H1 (cell line): ENCODE measurements at places on chromosomes 7 and 10. TPM values are rescaled to one million over a fixed set of nuclear protein-coding genes. Genes with fewer than 3 reads are reported as not detected.

GRCh38 chr10:106592396-106592795 lies 572.1 kb downstream of the SORCS1 start:
- H3K27ac ChIP-seq, result no peak overlapping the region
- H3K4me3 ChIP-seq, result no peak overlapping the region
- H3K4me1 ChIP-seq, result no peaks in the 10 kb centered on the region
- no peaks in the 10 kb centered on the region for H3K36me3 ChIP-seq
- DNase-seq, result no peak

GRCh38 chr7:90173127-90173844 lies 19.0 kb downstream of the STEAP1 start:
- H3K27ac ChIP-seq, result no peak overlapping the region
- no peaks in the 10 kb centered on the region for H3K27me3 ChIP-seq
- DNase-seq, result no peak
- H3K4me1 ChIP-seq, result no peaks in the 10 kb centered on the region

GRCh38 chr10:131555406-131555805 lies 243.9 kb upstream of the TCERG1L start:
- H3K4me1 ChIP-seq, result peaks cover 3% of the 10 kb centered on the region; the same call in 1 of the 2 replicates
- H3K27ac ChIP-seq, result no peak overlapping the region
- DNase-seq, result no peak
- no peaks in the 10 kb centered on the region for H3K36me3 ChIP-seq
- H3K27me3 ChIP-seq, result no peaks in the 10 kb centered on the region

- no peak overlapping the region for H3K27ac ChIP-seq
- H3K27me3 ChIP-seq, result no peaks in the 10 kb centered on the region
- no peaks in the 10 kb centered on the region for H3K36me3 ChIP-seq
- no peak overlapping the region for H3K4me3 ChIP-seq
- H3K4me1 ChIP-seq, result no peaks in the 10 kb centered on the region
Observed at GRCh38 chr7:84783141-84783778, 403.6 kb downstream of the SEMA3D start.

DNA sequence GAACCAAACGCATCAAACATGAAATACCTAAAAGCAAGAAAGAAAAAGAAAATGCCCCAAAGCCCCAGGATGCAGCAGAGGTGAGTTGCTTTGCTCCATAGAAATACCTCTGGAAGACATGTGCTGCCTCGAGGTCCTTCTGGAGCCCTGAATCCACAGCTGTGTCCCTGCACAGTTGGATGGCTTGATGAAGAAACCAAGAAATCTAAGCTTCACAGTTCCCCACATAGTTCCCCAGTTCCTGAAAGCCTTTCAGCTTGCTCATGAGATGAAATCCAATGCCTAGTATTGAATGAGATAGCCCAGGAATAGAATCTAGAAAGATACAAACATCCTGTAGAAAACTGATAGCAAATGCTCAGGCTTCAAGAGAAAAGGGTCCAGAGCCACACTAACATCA lies 182.8 kb downstream of the RTKN2 start:
- H3K27me3 ChIP-seq, result no peaks in the 10 kb centered on the region
- no peak for DNase-seq
- H3K27ac ChIP-seq, result no peak overlapping the region
- no peak overlapping the region for H3K4me3 ChIP-seq
- H3K36me3 ChIP-seq, result no peaks in the 10 kb centered on the region

DNA sequence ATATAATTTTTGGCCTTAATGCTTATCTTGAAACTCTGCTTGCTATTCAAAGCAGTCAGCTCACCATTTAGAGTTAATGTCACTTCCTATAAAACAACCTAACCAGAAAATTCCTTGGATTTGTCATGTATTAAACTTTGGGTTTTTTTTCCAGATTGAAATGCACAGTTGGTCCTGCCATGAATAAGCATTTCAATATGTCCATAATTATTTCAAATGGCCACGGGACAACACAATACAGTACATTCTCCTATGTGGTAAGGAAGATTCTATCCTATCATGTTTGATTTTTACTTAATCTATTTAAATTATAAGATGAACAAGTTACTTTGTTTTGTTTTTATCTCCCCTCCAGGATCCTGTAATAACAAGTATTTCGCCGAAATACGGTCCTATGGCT lies 85.3 kb downstream of the MET start:
- no peaks in the 10 kb centered on the region for H3K4me1 ChIP-seq
- no peak for DNase-seq
- no peak overlapping the region for H3K27ac ChIP-seq
- H3K27me3 ChIP-seq, result no peaks in the 10 kb centered on the region
- H3K4me3 ChIP-seq, result no peak overlapping the region

DNA sequence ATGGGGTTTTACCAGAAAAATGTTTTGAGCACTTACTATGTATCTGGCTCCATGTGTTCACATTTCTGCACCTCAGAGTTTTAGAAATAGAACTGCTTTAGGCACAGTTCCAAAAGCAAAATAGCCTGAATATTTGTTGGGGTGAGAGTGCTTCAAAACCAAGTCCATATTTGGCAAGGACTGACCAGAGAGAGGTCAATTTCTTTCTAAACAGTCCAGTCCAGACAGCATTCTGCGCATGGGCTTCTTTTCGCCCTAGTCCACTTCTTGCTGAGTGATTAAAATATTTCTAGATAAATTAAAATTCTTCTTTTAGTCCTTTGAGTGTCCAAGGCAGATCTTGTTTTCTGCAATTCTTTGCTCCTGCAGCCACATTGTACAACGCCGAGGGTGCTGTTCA lies 427.0 kb downstream of the PHTF2 start:
- H3K4me3 ChIP-seq, result no peak overlapping the region
- DNase-seq, result no peak
- H3K27ac ChIP-seq, result no peak overlapping the region
- H3K27me3 ChIP-seq, result no peaks in the 10 kb centered on the region

GRCh38 chr10:28241741-28242399 lies 61.0 kb downstream of the MPP7 start:
- no peaks in the 10 kb centered on the region for H3K36me3 ChIP-seq
- H3K27ac ChIP-seq, result no peak overlapping the region
- no peaks in the 10 kb centered on the region for H3K27me3 ChIP-seq
- H3K4me1 ChIP-seq, result no peaks in the 10 kb centered on the region

DNA sequence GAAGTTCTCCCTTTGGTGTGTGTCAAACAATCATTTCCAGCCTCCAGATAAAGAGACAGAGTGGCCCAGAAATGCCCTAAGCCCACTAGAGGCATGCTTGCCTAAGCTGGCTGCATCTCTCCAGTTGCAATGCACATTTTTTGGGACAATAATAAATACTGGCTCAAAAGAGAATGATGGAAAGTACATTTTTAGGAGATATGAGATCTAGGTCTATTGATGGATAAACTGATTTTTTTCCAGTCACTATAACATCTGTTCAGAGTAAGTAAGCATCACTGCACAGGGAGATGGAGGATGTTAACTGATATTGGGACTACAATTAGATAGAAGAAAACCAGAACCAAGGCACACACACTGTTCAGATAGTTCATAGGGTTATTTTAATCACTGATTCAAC lies 553.0 kb downstream of the GRM8 start:
- H3K27ac ChIP-seq, result no peak overlapping the region
- H3K4me1 ChIP-seq, result peaks cover 2% of the 10 kb centered on the region
- H3K4me3 ChIP-seq, result no peak overlapping the region
- H3K36me3 ChIP-seq, result no peaks in the 10 kb centered on the region

Gene SFTPA1
- not detected in 2 replicates for total RNA-seq

Gene VAX1
- not detected in 2 replicates for total RNA-seq

Gene GPER1
- total RNA-seq, result 0.24 and 0.52 TPM in 2 replicates

Gene MCM10
- total RNA-seq, result 59.0 and 60.3 TPM in 2 replicates
